ENCODE measurements at places on chromosomes 4 and X.

DNA sequence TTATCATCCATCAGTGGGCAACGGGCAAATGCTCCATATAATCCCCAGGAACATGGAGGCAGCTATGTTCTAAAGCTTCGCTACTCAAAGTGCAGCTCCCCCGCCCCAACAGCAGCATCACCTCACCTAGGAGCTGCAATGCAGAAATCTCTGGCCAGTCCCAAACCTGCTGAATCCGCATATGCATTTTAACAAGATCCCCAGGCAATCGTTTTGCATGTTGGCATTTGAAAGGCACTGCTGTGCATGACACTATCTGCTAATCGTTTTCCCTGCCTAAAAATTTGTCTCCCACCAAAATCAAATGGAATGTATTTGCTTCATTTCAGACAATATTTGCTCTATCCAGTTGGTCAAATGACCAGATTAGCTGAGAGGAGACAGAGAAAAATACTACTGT, 15.2 kb downstream of the ADGRG2 start:
- no peaks in the 10 kb centered on the region for H3K4me1 ChIP-seq
- DNase-seq, result no peak
- H3K27ac ChIP-seq, result no peak overlapping the region
- H3K27me3 ChIP-seq, result peaks cover 17% of the 10 kb centered on the region
- H3K4me3 ChIP-seq, result no peak overlapping the region

DNA sequence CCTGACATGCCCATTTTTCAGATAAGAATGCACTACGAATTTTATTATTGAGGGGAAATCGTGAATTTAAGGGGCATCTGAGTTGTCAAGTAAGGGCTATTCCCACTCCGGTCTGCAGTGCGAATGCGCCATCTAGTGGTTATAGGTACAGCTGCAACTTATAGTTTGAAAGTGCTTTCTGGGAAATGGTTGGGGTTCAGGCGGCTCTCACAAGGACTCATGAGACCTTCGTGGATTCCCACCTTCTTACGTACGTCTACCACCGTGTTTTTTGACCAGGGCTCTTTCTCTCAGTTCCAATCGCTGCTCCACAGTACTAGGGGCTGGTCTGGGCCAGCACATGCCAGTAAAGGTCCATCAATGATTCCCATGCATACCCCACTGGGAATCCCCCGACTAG, 12.3 kb downstream of the MSL3 start:
- DNase-seq, result no peak
- H3K4me3 ChIP-seq, result no peak overlapping the region
- no peak overlapping the region for H3K27ac ChIP-seq

DNA sequence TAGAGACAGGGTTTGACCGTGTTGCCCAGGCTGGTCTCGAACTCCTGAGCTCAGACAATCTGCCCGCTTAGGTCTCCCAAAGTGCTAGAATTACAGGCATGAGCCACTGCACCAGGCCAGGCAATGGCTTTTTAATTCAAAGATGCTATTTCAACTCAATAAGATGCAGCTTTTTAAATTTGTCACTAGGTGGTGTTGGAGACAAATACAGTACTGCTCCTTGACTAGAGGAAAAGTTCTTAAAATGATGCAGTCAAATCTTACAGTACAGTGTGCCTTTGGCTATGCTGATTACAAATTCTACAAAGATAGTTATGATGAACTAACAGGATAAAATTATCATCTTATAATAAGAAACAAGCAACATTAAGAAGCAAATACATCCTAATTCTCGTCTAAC, 441.1 kb downstream of the KCNIP4 start:
- DNase-seq, result no peak
- H3K27me3 ChIP-seq, result peaks cover 9% of the 10 kb centered on the region
- H3K36me3 ChIP-seq, result no peaks in the 10 kb centered on the region

DNA sequence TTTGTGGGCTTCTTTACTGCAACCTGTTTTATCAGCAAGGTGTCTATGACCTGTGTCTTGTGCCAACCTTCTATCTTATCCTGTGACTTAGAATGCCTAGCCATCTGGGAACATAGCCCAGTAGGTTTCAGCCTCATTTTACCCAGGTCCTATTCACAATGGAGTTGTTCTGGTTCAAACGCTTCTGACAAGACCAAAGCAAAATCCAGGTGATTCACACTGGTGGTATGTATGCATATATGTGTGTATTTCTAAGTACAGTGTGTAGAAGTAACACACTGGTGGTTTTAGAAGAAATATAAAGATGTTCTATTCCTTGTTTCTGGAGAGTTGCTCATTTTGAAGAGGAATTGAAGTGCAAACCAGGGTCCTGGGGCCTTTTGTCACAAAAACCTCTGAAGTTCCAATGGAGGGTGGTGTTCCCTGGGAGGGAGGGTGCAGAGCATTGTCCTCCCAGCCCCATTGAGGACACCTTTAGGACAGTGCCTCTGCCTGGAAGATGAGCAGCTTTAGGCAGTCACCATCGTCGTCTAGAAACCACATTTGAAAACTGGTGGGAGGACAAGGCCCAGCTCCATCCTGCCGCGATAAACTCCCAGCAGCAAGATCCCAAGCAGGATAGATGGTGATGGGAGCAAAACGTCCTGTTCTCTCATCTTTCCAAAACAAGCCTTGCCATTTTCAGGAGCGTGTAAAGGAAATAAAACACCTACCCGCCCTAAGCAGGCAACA, 191.4 kb downstream of the TSPAN5 start:
- no peaks in the 10 kb centered on the region for H3K27me3 ChIP-seq
- peaks cover 2% of the 10 kb centered on the region for H3K36me3 ChIP-seq
- H3K27ac ChIP-seq, result peak overlapping the region; percentile 37
- H3K4me3 ChIP-seq, result peak overlapping the region; percentile 82
- no peak for DNase-seq

- no peaks in the 10 kb centered on the region for H3K36me3 ChIP-seq
- DNase-seq, result no peak
- no peaks in the 10 kb centered on the region for H3K27me3 ChIP-seq
- no peak overlapping the region for H3K4me3 ChIP-seq
Observed at GRCh38 chrX:77003530-77003929, 443.7 kb upstream of the FGF16 start.

- H3K36me3 ChIP-seq, result no peaks in the 10 kb centered on the region
- H3K27ac ChIP-seq, result no peak overlapping the region
- no peak overlapping the region for H3K4me3 ChIP-seq
Observed at GRCh38 chr4:120071192-120071795, 4.6 kb upstream of the MAD2L1 start.

DNA sequence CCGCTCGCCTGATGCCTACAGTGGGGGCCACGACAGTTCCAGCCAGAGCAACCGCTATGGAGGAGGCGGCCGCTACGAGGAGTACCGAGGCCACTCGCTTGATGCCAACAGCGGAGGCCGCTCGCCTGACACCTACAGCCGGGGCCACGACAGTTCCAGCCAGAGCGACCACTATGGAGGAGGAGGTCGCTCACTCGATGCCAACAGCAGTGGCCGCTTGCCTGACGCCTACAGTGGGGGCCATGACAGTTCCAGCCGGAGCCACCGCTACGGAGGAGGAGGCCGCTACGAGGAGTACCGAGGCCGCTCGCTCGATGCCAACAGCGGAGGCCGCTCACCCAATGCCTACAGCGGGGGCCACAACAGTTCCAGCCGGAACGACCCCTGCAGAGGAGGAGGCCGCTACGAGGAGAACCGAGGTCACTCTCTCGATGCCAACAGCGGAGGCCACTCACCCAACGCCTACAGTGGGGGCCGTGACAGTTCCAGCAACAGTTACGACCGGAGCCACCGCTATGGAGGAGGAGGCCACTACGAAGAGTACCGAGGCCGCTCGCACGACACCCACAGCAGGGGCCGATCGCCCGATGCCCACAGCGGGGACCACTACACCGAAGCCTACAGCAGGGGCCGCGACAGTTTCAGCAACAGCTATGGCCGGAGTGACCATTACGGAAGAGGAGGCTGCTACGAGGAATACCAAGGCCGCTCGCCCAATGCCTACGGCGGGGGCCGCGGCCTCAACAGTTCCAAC, 2.5 kb downstream of the RBMXL3 start:
- no peak for DNase-seq
- H3K4me1 ChIP-seq, result no peaks in the 10 kb centered on the region
- no peak overlapping the region for H3K27ac ChIP-seq
- no peaks in the 10 kb centered on the region for H3K27me3 ChIP-seq

- H3K27me3 ChIP-seq, result no peaks in the 10 kb centered on the region
- H3K4me1 ChIP-seq, result peaks cover 11% of the 10 kb centered on the region
- DNase-seq, result no peak
- peak overlapping the region; percentile 75 for H3K27ac ChIP-seq
Observed at GRCh38 chrX:9642270-9642995, 123.2 kb downstream of the GPR143 start.

DNA sequence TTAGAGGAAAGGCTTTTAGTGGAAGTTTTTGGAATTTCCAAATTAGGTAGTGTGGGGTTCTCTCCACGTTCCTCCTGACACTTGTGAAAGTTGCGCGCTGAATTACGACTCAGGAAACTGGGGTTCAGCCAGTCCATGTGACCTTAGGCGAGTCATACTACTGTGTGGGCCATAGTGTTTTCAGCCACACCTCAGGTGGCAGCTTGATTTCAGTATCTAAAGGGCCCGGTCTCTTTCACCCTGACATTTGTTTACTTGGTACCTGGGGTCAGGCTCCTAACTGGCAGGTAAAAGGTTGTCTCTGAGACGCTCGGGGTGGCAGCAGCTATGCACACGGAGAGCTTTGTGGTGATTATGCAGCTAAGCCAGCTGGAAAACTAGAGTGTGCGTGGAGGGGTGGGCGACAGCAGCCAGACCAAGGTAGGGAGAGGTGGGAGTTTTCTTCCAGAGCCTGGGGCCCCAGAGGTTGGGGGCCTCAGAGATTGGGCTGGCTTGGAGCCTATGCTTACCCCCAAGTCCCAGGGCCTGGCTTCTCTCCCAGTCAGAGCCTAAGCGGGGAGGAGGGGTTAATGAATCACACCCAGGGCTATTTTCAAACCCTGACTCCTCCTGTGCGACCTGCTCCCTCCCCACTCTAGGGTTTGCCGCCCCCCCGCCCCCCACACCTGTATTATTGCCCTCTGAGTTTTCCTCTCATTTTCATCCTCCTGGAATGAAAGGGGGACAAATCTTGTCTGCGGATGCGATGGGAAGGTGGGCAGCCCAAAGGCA, 47.2 kb downstream of the STARD8 start:
- peak overlapping the region; percentile 70 for H3K4me3 ChIP-seq
- H3K36me3 ChIP-seq, result no peaks in the 10 kb centered on the region
- DNase-seq, result no peak
- peaks cover 13% of the 10 kb centered on the region for H3K27me3 ChIP-seq
- peaks cover 4% of the 10 kb centered on the region for H3K4me1 ChIP-seq
- no peak overlapping the region for H3K27ac ChIP-seq

DNA sequence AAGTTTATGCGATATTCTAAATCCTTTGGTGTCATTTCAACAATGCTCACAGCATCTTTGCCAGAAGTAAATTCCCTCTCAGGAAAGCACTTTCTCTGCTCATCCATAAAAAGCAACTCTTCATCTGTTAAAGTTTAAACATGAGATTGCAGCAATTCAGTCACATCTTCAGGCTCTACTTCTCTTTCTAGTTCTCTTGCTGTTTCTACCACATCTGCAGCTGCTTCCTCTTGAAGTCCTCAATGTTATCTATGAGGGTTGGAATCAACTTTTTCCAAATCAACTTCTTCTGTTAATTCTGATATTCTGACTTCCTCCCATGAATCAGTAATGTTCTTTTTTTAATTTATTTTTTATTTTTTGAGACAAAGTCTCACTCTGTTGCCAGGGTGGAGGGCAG, 100.9 kb downstream of the LCORL start:
- no peaks in the 10 kb centered on the region for H3K27me3 ChIP-seq
- H3K27ac ChIP-seq, result no peak overlapping the region
- no peaks in the 10 kb centered on the region for H3K36me3 ChIP-seq
- H3K4me1 ChIP-seq, result no peaks in the 10 kb centered on the region
- no peak for DNase-seq
- no peak overlapping the region for H3K4me3 ChIP-seq

DNA sequence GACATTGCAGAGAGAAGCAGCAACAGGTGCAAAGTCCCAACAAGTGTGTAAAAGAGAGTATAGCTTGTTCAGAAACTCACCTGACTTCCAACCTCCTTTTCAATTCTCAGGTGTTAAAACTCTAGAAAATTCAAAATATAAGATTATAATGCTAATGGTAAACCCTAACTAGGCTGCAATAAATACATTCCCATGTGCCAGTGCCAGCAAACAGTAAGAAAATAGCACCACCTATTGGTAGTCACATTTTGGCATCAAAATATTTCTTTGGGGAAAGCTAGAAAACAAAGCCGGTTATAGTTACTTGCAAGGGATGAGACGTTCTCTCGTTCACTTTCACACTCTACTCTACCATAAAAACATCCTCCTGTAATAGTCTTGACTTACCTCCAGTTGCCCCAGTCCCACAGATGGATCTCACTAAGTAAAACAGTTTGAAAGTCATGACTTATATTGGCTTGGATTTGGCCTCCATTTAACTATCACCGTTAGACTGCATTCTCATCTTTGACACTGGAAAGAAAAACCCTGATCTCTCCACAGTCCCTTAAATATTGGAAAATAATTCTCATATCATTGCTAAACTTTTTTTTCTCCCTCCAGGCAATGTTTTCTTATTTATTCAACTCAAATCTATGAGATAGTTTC, 9.6 kb downstream of the BMP3 start:
- DNase-seq, result no peak
- H3K27ac ChIP-seq, result no peak overlapping the region
- H3K4me3 ChIP-seq, result no peak overlapping the region
- H3K4me1 ChIP-seq, result no peaks in the 10 kb centered on the region

- H3K36me3 ChIP-seq, result no peaks in the 10 kb centered on the region
- no peaks in the 10 kb centered on the region for H3K27me3 ChIP-seq
- H3K27ac ChIP-seq, result no peak overlapping the region
- H3K4me1 ChIP-seq, result peaks cover 2% of the 10 kb centered on the region
- no peak overlapping the region for H3K4me3 ChIP-seq
- DNase-seq, result no peak
Observed at GRCh38 chr4:113772319-113772718, 10.8 kb upstream of the CAMK2D start.

DNA sequence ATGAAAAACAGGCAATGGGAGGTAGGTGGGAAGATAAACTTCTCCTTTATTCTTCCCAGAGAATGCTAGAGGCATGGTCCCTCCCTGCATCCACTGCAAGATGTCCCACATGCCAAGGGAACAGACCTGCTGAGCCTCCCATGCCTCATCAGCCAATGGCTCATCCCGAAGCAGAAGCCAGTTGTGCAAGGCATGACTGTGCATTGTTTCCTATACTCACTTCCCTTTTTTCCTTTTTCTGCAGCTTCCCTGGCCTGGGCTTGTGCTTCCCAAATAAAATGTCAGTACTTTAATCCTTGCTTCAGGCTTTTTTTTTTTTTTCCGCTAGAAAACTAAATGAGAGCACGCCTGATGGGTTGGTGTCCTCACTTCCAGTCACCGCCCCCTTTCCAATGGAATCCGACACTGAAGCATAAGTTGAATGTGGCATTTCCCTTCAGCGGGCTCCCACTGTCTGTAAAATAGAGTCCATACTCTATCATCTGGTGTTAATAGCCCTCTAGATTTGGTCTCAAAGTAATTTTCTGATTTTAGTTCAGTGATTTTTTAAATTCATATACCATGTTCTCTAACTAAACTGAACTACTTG, 239.0 kb upstream of the JADE1 start:
- H3K4me3 ChIP-seq, result no peak overlapping the region
- H3K36me3 ChIP-seq, result peaks cover 2% of the 10 kb centered on the region
- no peaks in the 10 kb centered on the region for H3K4me1 ChIP-seq
- DNase-seq, result no peak

GRCh38 chr4:10694828-10695209, 10.3 kb upstream of the CLNK start:
- no peaks in the 10 kb centered on the region for H3K27me3 ChIP-seq
- no peak overlapping the region for H3K27ac ChIP-seq
- no peaks in the 10 kb centered on the region for H3K36me3 ChIP-seq
- no peak overlapping the region for H3K4me3 ChIP-seq
- no peak for DNase-seq
- no peaks in the 10 kb centered on the region for H3K4me1 ChIP-seq

- DNase-seq, result no peak
- no peak overlapping the region for H3K27ac ChIP-seq
- no peak overlapping the region for H3K4me3 ChIP-seq
- no peaks in the 10 kb centered on the region for H3K27me3 ChIP-seq
- no peaks in the 10 kb centered on the region for H3K4me1 ChIP-seq
Observed at GRCh38 chrX:64782923-64783322, 193.3 kb downstream of the ZC4H2 start.
